ENCODE measurements at places on chromosomes 2 and 18.

DNA sequence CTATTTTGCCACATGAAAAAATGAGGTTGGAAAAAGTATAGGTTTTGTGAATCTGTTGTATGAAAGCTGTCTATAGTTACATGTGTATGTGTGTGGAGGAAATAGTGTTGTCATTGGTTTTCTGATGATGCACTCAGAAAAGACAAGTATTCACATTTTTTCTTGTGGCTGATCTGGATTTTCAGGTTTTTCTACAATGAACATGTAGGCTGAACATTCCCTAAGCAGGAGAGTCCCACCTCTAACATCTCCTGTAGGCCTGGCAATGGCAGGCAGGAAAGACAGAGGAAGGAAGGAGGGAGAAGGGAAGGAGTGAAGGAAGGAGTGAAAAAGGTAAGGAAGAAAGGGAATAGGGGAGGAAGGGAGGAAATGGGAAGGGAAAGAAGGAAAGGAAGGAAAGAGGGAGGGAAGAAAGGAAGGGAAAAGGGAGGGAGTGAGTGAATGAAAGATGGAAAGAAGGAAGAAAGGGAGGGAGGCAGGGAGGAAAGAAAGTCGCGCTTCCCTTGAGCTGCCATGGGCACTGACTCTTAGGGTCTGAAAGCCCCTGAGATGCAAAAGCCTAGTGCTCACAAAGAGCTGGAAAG lies 495 bp upstream of the IL36RN start:
- no peak for DNase-seq

DNA sequence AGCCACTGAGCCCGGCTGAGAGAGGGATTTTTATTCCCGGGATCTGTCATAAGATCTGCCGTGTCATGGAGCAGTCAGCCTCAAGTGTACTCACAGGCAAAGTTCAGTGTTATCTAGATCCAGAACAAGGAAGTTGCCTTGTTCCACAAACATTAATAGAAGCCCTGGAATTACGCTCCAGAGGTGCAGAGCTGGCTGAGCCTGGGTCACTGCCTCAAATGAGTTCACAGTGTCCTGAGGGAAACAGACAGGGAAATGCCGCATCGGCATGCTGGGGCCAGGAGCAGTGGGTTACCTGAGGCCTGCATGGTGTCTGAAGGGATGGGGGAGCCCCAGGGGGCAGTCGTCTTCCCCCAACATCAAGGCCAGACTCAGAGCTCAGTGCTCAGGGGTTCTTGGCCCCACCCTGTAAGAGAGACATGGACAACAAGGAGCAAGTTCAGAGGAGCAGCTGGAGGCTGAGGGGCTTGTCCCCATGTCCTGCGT lies 42.7 kb upstream of the ODC1 start:
- no peak for DNase-seq

- DNase-seq: no peak
These were observed 174.4 kb downstream of the NCKAP5 start for GRCh38 chr2:133393895-133394294.

GRCh38 chr2:101230541-101231001 lies 22.1 kb upstream of the CNOT11 start:
- DNase-seq: no peak

DNA sequence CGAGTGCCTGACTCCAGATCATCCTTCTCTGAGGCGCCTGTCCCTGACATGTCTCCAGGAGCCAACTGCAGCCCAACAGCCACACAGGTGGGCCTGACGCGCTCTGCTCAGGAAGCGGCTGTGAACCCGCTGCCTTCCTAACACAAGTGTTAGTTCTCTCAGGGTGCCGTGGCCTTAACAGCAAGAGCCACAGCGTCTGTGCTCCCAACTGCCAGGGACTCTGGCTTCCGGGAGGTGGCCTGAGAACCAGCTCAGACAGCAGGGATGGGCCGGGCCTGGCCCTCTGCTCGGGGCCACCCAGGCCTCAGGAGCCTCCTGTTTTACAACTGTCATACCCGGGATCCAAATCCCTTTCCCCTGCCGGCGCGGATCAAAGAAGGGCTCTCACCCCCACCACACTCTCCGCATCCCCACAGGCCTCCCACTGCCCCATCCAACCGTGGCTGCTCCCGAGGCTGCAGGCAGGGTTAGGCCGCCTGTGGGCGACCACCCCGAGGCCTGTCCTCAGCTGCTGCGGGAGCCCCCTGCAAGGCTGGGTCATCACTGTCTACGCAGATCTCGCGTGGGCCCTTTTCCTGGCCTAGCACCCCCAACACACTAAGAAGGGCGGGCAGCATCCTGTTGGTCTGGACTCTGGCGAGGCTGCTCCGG lies 114.2 kb upstream of the ZNF236 start:
- DNase-seq: no peak

Data from NCI-H1105 (cell line).